ENCODE measurements at places on chromosomes 12 and 14. TPM values are rescaled to one million over a fixed set of nuclear protein-coding genes. Genes with fewer than 3 reads are reported as not detected.

DNA sequence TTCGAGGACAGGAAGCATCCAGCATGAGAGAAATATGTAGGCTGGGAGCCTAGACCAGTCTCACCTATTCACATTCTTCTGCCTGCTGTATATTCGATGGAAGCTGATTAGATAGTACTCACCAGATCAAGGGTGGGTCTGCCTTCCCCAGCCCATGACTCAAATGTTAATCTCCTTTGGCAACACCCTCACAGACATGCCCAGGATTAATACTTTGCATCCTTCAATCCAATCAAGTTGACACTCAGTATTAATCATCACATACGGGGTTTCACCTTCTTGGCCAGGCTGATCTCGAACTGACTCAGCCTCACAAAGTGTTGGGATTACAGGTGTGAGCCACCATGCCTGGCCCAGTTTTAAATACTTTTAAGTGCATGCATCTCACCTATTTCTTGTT lies 30.5 kb upstream of the SLC10A1 start:
- H3K36me3 ChIP-seq = no peaks in the 10 kb centered on the region
- no peak overlapping the region for H3K4me3 ChIP-seq
- DNase-seq = no peak
- H3K4me1 ChIP-seq = no peaks in the 10 kb centered on the region

- H3K4me3 ChIP-seq = no peak overlapping the region
- peaks cover 8% of the 10 kb centered on the region for H3K4me1 ChIP-seq
- H3K36me3 ChIP-seq = no peaks in the 10 kb centered on the region
Measured at GRCh38 chr14:58808828-58809227, 171.1 kb downstream of the DACT1 start.

DNA sequence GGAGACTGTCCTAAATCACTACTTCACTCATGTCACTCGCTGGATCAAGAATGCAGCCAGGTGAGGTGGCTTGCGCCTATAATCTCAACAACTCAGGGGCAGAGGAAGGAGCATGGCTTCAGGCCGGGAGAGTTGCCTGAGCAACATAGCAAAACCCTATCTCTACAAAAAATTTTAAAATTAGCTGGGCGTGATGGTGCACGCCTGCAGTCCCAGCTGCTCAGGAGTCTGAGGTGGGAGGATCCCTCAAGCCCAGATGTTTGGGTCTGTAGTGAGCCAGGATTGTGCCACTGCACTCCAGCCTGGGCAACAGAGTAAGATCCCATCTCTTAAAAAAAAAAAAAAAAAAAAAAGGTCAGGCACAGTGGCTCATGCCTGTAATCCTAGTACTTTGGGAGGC lies 5.9 kb downstream of the SMAGP start:
- no peak for DNase-seq

The PELI2 gene
- 22.2 TPM for total RNA-seq

The C12orf54 gene
- total RNA-seq = 0.53 TPM

GRCh38 chr12:92229381-92229780 lies 83.7 kb upstream of the BTG1 start:
- H3K27ac ChIP-seq = no peak overlapping the region
- H3K4me1 ChIP-seq = no peaks in the 10 kb centered on the region
- DNase-seq = no peak
- H3K36me3 ChIP-seq = no peaks in the 10 kb centered on the region
- H3K27me3 ChIP-seq = no peaks in the 10 kb centered on the region
- H3K4me3 ChIP-seq = no peak overlapping the region

The GARIN6 gene
- not detected for total RNA-seq

- H3K4me3 ChIP-seq = peak overlapping the region; percentile 90
- H3K36me3 ChIP-seq = peaks cover 75% of the 10 kb centered on the region
- H3K27me3 ChIP-seq = no peaks in the 10 kb centered on the region
- H3K27ac ChIP-seq = peak overlapping the region; percentile 92
- DNase-seq = no peak
Measured at GRCh38 chr12:46368684-46369083, 3.9 kb downstream of the SLC38A2 start.

- DNase-seq = no peak
- no peaks in the 10 kb centered on the region for H3K36me3 ChIP-seq
- peak overlapping the region; percentile 59 for H3K27ac ChIP-seq
Measured at GRCh38 chr12:70367258-70368141, 1.4 kb downstream of the KCNMB4 start.

- H3K4me3 ChIP-seq = no peak overlapping the region
- H3K4me1 ChIP-seq = no peaks in the 10 kb centered on the region
- DNase-seq = no peak
Measured at GRCh38 chr14:33847066-33847465, 103.8 kb downstream of the EGLN3 start.

The PROX2 gene
- 0.12 TPM for total RNA-seq

DNA sequence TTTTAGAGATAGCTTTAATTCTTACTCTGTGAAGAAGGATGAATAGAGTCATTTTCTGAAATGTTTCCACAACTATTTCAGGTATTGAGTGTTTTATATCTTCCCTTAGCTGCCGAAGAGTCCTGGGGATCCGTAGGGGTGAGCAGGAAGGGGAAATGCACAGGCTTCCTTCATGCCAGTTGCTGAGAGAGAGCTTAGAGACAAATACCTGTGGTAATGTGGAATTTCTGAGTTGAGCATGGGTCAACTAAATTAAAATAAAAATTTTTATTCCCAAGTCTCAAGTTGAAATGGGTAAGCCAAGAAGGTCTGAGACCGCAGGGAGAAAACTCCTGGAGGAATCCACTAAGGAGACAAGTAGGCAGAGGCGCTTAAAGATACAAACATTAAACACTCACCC lies 185.7 kb downstream of the DAD1 start:
- no peaks in the 10 kb centered on the region for H3K4me1 ChIP-seq
- H3K36me3 ChIP-seq = no peaks in the 10 kb centered on the region
- H3K27me3 ChIP-seq = no peaks in the 10 kb centered on the region

DNA sequence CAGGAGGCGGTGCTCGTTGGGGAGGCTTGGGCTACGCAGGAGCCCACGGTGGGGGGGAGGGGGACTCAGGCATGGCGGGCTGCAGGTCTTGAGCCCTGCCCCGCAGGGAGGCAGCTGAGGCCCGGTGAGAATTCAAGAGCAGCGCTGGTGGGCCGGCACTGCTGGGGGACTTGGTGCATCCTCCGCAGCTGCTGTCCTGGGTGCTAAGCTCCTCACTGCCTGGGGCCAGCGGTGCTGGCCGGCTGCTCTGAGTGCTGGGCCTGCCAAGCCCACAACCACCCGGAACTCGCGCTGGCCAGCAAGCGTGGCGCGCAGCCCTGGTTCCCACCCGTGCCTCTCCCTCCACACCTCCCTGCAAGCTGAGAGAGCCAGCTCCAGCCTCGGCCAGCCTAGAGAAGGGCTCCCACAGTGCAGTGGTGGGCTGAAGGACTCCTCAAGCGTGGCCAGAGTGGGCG lies 3.2 kb downstream of the METTL25 start:
- H3K36me3 ChIP-seq = peaks cover 4% of the 10 kb centered on the region
- no peaks in the 10 kb centered on the region for H3K27me3 ChIP-seq
- no peak for DNase-seq
- peaks cover 25% of the 10 kb centered on the region for H3K4me1 ChIP-seq
- H3K4me3 ChIP-seq = no peak overlapping the region
- H3K27ac ChIP-seq = no peak overlapping the region

GRCh38 chr12:6262623-6263022 lies 47.9 kb upstream of the PLEKHG6 start:
- no peaks in the 10 kb centered on the region for H3K36me3 ChIP-seq
- no peak overlapping the region for H3K27ac ChIP-seq
- H3K4me3 ChIP-seq = no peak overlapping the region
- peaks cover 27% of the 10 kb centered on the region for H3K4me1 ChIP-seq
- no peaks in the 10 kb centered on the region for H3K27me3 ChIP-seq

DNA sequence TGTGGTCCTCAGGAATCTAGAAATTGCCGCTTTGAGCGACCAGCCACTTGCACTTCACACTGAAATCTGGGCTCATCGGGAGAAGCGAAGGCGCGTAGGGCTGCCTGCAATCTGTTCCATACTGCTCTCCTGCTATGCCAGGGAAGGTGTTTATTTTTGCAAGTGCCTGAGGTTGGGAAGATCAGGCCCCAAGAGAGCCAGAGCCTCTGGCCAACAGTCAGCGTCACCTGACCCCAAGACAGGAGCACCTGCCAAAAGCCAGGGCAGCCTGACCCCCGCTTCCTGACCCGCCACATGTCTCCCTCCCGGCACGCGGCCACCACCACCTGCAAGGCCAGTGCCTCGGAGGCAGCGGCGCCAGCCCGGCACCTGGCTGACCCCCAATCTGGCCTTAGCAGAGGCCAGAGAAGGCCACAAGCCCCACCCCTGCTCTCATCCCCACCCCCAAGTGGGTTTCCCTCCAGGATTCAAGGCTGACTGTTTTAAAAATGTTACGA lies 94.4 kb downstream of the CHGA start:
- H3K27ac ChIP-seq = no peak overlapping the region
- H3K27me3 ChIP-seq = no peaks in the 10 kb centered on the region
- peaks cover 15% of the 10 kb centered on the region for H3K36me3 ChIP-seq
- H3K4me3 ChIP-seq = no peak overlapping the region

GRCh38 chr14:66752109-66752508 lies 244.2 kb downstream of the GPHN start:
- no peaks in the 10 kb centered on the region for H3K36me3 ChIP-seq
- no peak overlapping the region for H3K27ac ChIP-seq
- H3K4me1 ChIP-seq = no peaks in the 10 kb centered on the region
- DNase-seq = no peak
- H3K27me3 ChIP-seq = no peaks in the 10 kb centered on the region

GRCh38 chr14:68797121-68797670 lies 4.3 kb upstream of the ZFP36L1 start:
- no peak for DNase-seq
- H3K36me3 ChIP-seq = no peaks in the 10 kb centered on the region
- H3K4me1 ChIP-seq = peaks cover 15% of the 10 kb centered on the region

DNA sequence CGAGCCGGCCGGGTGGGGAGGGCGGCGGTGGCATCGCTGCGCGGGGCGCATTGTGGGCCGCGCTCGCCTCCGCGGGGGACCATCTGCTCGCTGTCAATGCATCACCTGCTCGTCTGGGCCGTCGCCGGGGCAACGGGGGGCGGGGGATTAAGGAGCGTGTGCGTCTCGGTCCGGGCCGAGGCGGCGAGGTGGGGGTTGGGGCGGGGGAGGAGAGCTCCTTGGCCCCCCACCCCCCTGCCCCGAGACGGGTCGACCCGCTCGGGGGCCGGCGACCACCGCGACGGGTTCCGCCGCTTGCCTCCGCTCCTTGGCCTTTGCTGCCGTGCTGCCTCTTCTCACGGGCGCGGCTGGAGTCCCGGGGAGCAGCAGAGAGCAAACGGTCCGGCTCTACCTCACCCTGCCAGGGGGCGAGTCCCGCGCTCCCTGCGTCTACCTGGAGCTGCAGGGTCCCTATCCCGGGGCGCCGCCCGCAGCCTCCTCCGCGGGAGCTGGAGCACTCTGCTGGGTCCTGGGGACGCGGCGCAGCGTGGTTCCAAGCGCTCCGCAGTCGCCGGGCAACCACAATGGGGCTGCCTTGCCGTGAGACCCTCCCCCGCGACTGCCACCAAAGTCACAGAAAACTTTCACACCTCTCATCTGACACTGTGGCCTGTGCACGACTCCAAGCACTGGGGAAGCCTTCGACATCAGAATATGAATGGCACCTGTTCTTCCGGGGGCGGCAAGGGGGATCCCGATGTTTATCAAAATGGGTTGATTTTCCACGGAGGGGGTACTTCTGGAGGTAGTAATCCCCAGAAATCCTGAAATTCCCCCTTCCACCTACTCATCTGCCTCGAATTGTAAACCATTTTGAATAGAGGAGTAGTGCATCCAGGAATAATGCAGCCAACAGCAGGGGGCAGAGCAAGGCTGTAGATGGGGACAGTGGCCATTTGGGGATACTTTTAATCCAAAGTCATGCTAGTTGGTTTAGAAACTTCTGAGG lies at the start of gene C12orf42:
C12orf42 (minus strand) TSS at position 500 of the 988 bp plus-strand sequence. CDS start 17,542 bp downstream, outside the sequence.
- peak within 1 kb of the TSS; percentile 43 for H3K4me3 ChIP-seq
- peaks cover 12% of the 10 kb centered on the region for H3K4me1 ChIP-seq
- H3K36me3 ChIP-seq = no peaks in the 10 kb centered on the region
- H3K27ac ChIP-seq = no peak within 1 kb of the TSS

DNA sequence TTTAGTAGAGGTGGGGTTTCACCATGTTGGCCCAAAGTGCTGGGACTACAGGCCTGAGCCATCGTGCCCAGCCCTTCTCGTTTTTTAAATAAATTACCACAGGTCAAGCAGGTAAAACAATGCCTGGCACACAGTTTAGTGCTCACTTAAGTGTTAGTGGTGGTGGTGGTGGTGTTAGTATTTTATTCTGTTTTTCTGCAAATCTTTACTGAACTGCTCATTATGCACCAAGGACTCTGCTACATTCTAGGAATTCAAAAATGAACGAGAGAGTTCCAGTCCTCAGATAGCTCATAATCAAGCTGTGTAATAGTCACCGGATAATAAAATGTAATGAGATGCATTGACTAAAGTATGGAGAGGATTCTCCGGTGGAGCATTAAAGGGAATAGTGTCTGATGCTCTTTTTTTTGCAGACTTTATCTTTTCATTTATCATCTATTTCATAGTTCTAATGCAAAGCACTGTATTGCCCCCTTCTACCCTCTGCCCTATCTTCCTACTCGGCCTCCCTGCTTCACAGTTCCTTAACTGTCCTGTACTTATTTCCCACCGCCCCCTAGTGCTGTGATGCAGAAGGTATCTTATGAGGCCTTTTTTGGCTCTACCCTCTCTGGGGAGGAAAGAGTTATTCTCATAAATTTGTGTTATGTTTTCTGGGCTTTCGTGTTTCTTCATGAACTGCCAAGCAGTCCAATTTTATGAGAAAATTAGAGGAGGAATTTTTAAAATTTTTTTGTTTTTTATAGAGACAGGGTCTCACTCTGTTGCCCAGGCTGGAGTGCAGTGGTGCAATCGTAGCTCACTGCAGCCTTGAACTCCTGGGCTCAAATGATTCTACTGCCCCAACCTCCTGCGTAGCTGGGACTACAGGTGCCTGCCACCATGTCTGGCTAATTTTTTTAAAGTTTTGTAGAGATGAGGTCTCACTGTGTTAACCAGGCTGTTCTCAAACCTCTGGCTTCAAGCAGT lies 1.0 kb downstream of the ITFG2 start:
- no peaks in the 10 kb centered on the region for H3K27me3 ChIP-seq
- H3K27ac ChIP-seq = peak overlapping the region; percentile 93
- peaks cover 28% of the 10 kb centered on the region for H3K4me1 ChIP-seq
- no peak for DNase-seq
- H3K36me3 ChIP-seq = peaks cover 24% of the 10 kb centered on the region

DNA sequence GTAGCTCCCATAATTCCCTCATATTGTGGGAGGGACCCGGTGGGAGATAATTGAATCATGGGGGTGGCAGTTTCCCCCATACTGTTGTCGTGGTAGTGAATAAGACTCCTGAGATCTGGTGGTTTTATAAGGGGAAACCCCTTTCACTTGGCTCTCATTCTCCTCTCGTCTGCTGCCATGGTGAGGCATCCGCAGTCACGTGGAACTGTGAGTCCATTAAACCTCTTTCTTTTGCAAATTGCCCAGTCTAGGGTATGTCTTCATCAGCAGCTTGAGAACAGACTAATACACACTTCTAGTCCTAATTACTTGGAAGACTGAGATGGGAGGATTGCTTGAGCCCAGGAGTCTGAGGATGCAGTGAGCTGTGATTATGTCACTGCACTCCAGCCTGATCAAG lies 64.4 kb downstream of the TMX1 start:
- no peak for DNase-seq
- H3K27me3 ChIP-seq = no peaks in the 10 kb centered on the region
- H3K4me3 ChIP-seq = no peak overlapping the region
- no peak overlapping the region for H3K27ac ChIP-seq

- no peaks in the 10 kb centered on the region for H3K27me3 ChIP-seq
- no peaks in the 10 kb centered on the region for H3K36me3 ChIP-seq
- no peak overlapping the region for H3K4me3 ChIP-seq
- peaks cover 19% of the 10 kb centered on the region for H3K4me1 ChIP-seq
- no peak overlapping the region for H3K27ac ChIP-seq
Measured at GRCh38 chr12:96422192-96422591, 22.0 kb upstream of the CDK17 start.

Data from lower lobe of right lung (tissue), 2 donors.